ENCODE measurements at places on chromosomes 5 and 9. TPM values are rescaled to one million over a fixed set of nuclear protein-coding genes. Genes with fewer than 3 reads are reported as not detected.

The ZFP2 gene
- total RNA-seq: 0.48 TPM

The ENG gene
- total RNA-seq: 200 TPM

The FRMD3 gene
- total RNA-seq: 6.1 TPM

DNA sequence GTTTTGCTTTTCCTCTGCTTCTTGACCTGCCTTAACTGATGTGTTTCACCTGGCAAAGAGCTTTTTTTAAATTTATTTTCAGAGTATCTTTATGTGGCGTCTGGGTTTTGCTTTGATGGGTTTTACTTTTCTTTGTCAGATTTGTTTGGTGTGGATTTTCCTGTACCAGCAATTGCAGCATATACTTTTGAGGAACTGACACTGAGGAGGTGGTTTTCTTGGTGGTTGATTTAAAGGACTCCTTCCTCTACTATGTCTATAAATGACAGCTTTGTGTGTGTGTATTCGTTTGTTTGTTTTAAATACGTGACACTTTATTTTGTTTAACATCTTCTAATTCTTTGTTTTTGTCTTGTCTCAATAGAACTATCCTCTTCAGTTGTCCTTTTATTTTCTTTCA is 1071.9 kb upstream of the ARRDC3 start:
- DNase-seq: no peak

GRCh38 chr5:35308421-35308820 is 78.1 kb upstream of the PRLR start:
- DNase-seq: no peak

DNA sequence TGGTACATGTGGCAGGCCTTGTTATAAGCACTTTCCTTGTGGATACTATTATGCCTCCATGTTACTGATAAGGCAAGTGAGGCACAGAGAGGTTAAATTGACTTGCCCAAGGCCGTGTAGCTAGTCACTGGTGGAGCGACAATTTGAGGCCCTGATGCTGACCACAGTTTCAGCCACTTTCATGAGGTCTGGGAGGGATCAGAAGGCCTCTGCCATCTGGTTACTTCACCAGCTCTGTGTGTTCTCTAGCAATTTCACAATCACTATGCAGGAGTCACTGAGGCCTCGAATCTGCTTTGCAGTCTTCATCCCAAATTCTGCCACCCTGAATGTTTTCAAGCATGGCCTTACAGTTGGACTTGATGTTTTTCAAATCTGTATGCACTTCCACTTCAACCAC is 9.1 kb downstream of the LRRC70 start:
- DNase-seq: no peak

- no peak for DNase-seq
Measured at GRCh38 chr9:135165003-135165711, 77.7 kb downstream of the OLFM1 start.

- DNase-seq: no peak
Measured at GRCh38 chr9:130471411-130472183, 26.8 kb downstream of the ASS1 start.

DNA sequence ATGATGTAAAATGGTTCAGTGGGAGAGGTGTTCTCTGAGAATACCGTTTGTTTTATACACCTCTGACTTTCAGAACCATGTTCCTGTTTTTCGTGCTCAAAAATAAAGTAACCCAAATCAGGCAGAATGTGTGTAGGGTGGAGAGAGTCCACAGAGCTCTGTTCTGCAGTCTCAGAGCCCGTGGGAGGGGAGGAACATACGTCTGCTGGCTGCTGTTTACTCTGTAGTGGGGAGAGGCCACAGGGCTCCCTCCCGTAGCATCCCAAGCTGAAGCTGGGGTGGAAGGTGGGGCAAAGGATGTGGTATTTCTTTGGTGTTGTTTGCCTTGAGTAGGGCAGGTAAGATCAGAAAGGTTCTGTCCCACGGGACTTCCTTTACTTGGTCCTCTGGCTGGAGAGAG is 348.5 kb downstream of the DNAH5 start:
- no peak for DNase-seq
